Tibial nerve (tissue), 4 donors: ENCODE measurements at places on chromosomes 5 and 9. TPM values are rescaled to one million over a fixed set of nuclear protein-coding genes. Genes with fewer than 3 reads are reported as not detected.

ABLIM3 gene
- total RNA-seq, result 75.3 TPM

FOCAD gene
- total RNA-seq, result 15.7 TPM

PDCD1LG2 gene
- total RNA-seq, result 1.8 TPM

DPP7 gene
- total RNA-seq, result 126 TPM

PDLIM4 gene
- 32.4 TPM for total RNA-seq

TNFSF8 gene
- total RNA-seq, result 8.1 TPM

ATOX1 gene
- 108 TPM for total RNA-seq

SPATA31A3 gene
- total RNA-seq, result not detected

DNA sequence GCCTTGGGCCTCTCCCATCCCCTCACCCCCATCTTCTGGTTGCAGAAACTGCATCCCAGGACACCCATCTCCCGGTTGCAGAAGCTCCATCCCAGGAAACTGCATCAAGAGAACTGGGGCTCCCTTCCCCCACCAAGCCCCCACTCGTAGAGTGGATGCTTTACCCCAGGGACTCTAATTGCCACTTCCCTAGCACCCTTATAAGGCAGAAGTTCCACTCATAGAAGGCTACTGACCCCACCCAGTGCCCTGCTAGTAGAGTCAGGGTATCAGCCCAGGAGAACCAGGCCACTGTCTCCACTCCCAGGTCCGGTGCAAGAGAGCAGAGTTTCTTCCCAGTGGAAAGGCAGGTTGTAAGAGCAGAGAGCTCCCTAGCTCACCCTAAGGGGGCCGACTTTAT lies 12.2 kb upstream of the SYK start:
- no peaks in the 10 kb centered on the region for H3K4me1 ChIP-seq
- no peak overlapping the region for H3K27ac ChIP-seq
- H3K27me3 ChIP-seq, result no peaks in the 10 kb centered on the region
- H3K36me3 ChIP-seq, result no peaks in the 10 kb centered on the region
- no peak for DNase-seq

DNA sequence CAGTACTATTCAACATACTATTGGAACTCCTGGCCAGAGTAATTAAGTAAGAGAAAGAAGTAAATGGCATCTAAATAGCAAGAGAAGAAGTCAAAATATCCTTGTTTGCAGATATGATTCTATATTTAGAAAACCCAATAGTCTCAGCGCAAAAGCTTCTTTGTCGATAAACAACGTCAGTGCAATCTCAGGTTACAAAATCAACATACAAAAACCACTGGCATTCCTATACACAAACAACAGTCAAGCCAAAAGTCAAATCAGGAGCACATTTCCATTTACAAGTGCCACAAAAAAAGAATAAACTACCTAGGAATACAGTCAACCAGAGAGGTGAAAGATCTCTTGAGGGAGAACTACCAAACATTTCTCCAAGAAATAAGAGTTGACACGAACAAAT lies 1901.9 kb upstream of the ACO1 start:
- H3K27me3 ChIP-seq, result no peaks in the 10 kb centered on the region
- no peaks in the 10 kb centered on the region for H3K4me1 ChIP-seq
- H3K4me3 ChIP-seq, result no peak overlapping the region
- H3K27ac ChIP-seq, result no peak overlapping the region
- no peak for DNase-seq

GRCh38 chr9:107266624-107267368 lies 16.3 kb upstream of the RAD23B start:
- H3K4me1 ChIP-seq, result peaks cover 4% of the 10 kb centered on the region
- no peak for DNase-seq
- no peak overlapping the region for H3K27ac ChIP-seq

- DNase-seq, result no peak
- H3K36me3 ChIP-seq, result no peaks in the 10 kb centered on the region
- H3K4me3 ChIP-seq, result no peak overlapping the region
- no peak overlapping the region for H3K27ac ChIP-seq
- H3K27me3 ChIP-seq, result no peaks in the 10 kb centered on the region
Measured at GRCh38 chr9:86361176-86361575, 7.0 kb upstream of the TUT7 start.

GRCh38 chr9:131545786-131546335 lies 538 bp downstream of the PRRT1B start:
- H3K27ac ChIP-seq, result no peak overlapping the region
- no peaks in the 10 kb centered on the region for H3K36me3 ChIP-seq
- peak overlapping the region; percentile 5 for H3K4me3 ChIP-seq
- no peak for DNase-seq
- no peaks in the 10 kb centered on the region for H3K4me1 ChIP-seq

DNA sequence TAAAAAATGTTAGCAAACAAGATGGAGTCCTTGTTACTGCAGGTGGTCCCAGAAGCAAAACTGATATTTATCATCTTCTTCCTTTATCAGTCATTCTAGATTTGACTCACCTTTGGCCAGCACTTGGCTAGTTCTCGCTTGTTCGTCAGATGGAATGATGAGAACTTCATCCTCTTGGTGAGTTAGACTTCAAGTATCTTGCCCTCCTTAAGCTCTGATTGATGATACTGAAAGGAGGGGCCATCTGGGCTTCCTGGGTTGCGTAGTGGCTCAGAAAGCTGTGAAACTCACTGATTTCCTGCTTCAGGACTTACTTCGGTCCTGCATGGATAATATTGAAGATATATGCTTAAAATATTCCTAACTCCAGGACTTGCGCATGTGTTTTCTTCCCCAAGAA lies 1248.2 kb upstream of the CDH9 start:
- H3K27me3 ChIP-seq, result no peaks in the 10 kb centered on the region
- H3K4me3 ChIP-seq, result no peak overlapping the region
- no peak for DNase-seq
- H3K27ac ChIP-seq, result no peak overlapping the region
- H3K36me3 ChIP-seq, result no peaks in the 10 kb centered on the region

DNA sequence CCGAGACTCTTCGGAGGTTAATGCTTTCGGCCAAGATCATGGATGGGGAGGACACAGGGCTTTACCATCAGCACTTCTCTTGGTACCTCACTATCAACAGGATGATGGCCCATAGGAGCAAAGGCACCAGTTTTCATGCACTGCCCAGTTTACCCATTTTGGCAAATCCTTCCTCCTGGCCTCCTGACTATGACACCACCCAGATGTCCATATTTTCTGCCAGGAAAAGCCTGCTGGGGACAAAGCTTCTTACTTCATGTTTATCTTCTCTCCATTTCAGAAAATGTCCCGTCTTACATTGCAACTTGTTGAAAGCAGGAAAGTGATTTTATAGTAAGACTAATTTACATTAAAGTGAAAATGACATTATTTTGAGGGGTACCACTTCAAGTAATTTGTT lies 61.4 kb upstream of the GAS1 start:
- H3K36me3 ChIP-seq, result no peaks in the 10 kb centered on the region
- no peak for DNase-seq
- H3K27me3 ChIP-seq, result no peaks in the 10 kb centered on the region
- no peaks in the 10 kb centered on the region for H3K4me1 ChIP-seq
- H3K4me3 ChIP-seq, result no peak overlapping the region

DNA sequence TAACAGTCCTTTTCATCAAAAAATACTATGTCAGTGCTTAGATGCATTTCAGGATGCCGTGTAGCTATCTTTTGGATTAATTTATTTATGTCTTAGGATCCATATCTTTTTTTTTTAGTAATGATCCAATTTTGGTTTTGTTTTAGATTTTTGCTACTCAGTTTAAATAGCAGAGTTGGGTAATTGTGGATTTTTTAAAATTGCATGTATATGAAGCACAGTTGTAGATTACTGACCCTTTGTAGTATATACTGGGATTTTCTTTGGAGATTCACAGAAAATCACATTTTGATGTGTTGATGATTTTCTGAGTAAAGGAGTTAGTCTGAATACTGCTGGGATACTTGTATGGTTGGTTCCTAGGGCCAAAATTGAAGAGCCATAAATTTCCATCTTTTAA lies 111.8 kb downstream of the NIPBL start:
- peaks cover 16% of the 10 kb centered on the region for H3K36me3 ChIP-seq
- DNase-seq, result no peak
- H3K27me3 ChIP-seq, result no peaks in the 10 kb centered on the region
- no peak overlapping the region for H3K27ac ChIP-seq
- no peak overlapping the region for H3K4me3 ChIP-seq

DNA sequence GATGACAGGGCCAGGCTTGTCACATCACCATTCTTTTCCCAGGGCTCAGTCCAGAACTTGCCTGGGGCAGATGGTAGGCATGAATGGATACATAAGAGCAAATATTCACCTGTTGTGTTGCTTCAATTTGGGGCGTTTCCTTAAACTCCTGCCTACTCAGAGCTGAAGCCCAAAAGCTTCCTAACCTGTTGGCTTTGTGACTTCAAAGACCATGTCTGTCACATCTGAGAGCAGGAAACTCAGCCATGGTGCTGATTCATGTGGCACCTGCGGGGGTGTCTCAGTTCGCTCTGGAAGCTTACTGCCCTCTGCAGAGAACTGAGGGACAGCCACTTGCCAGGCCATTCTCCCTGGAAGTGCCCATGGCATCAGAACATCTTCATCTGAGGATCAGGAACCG lies 246.6 kb downstream of the HSPA4 start:
- no peak overlapping the region for H3K27ac ChIP-seq
- DNase-seq, result no peak
- no peaks in the 10 kb centered on the region for H3K36me3 ChIP-seq
- H3K4me3 ChIP-seq, result no peak overlapping the region
- H3K4me1 ChIP-seq, result no peaks in the 10 kb centered on the region

DNA sequence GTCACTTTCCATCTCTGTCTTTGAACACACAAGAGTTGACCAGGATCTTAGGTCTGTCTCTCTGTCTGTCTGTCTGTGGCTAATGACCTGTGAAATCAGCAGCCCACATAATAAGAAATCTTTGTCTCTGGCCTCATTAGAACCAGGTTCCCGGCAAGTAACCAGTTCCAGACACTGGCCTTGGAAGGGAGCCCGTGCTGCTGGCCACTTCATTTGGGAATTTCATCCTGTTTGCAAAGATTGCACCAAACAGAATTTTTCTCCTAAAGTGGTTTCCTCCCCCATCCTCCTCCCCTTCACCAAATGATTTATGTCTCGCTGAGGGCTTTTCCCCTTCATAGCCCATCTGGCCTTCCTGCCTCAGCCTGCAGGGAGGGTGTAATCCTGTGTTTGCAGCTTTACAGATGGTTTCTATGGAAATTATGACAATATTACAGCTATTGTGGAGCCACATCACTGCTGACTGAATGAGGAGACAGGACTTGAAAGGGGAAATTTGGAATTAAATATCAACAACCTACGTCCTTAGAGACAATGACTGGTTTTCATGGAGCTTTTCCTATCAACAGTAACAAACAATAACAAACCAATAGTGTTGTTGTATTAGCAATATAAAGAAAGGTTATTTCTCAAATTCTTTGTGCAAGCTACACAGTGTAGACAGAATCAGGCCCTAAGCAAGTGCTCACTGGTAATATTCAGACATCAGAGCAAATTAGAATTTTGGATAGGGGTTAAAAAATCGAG lies 25.7 kb downstream of the DPYSL3 start:
- DNase-seq, result peak; percentile 49
- no peaks in the 10 kb centered on the region for H3K36me3 ChIP-seq
- peak overlapping the region; percentile 61 for H3K27ac ChIP-seq
- no peaks in the 10 kb centered on the region for H3K27me3 ChIP-seq

- H3K4me1 ChIP-seq, result peaks cover 10% of the 10 kb centered on the region
- no peaks in the 10 kb centered on the region for H3K36me3 ChIP-seq
- H3K27ac ChIP-seq, result no peak overlapping the region
- no peak overlapping the region for H3K4me3 ChIP-seq
- no peaks in the 10 kb centered on the region for H3K27me3 ChIP-seq
Measured at GRCh38 chr5:76688212-76688611, 27.7 kb upstream of the F2R start.

- H3K4me1 ChIP-seq, result no peaks in the 10 kb centered on the region
- no peak overlapping the region for H3K27ac ChIP-seq
- DNase-seq, result no peak
- H3K36me3 ChIP-seq, result no peaks in the 10 kb centered on the region
- H3K27me3 ChIP-seq, result peaks cover 7% of the 10 kb centered on the region
Measured at GRCh38 chr9:122118343-122119165, 25.4 kb upstream of the TTLL11 start.

- no peak for DNase-seq
- H3K4me1 ChIP-seq, result no peaks in the 10 kb centered on the region
- no peaks in the 10 kb centered on the region for H3K36me3 ChIP-seq
- no peak overlapping the region for H3K4me3 ChIP-seq
- no peaks in the 10 kb centered on the region for H3K27me3 ChIP-seq
Measured at GRCh38 chr5:91357012-91357634, 26.0 kb downstream of the ARRDC3 start.

DNA sequence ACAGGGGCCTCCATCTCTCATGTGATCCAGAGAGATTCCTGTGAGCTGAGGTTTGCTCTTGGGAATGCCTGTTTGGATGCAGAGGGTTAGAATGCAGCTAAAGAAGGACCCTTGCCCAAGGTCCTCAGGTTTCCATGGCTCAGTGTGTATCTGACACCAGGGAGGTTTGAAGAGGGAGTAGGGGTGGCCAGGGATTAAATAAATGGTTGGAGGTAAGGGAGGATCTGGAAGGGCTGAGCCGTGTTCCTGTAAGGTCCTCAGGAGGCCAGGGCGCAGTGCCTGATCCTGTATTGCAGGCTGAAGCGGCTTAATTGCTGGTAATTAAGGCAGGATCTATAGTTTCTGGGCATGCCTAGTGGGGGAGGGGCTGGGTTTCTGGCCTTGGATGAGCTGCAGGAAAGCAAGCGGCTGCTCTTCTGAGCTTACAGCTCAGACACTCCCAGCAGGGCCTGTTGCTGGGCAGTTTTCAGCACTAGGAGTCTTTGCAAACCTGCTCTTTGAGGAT lies 41.5 kb upstream of the MAP1B start:
- no peaks in the 10 kb centered on the region for H3K4me1 ChIP-seq
- no peaks in the 10 kb centered on the region for H3K27me3 ChIP-seq
- DNase-seq, result no peak

DNA sequence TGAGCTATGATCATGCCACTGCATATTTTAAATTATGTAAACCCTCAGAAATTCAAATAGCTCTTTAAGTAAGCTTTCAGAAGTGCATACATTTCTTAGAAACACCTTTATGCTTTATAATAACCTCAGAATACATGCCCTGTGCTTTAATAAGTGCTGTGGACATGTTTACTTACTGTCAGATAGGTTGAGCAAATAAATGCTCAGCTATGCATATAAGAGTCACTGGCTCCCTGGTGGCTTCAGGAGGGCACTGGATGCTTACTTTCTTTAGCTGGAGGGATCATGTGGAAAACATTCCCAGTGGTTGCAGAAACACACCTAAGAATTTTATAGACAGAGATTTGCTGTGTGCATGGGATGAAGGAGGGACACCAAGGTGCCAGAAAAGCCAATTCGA lies 74.4 kb downstream of the PDE6A start:
- no peak for DNase-seq
- H3K27me3 ChIP-seq, result no peaks in the 10 kb centered on the region
- no peak overlapping the region for H3K27ac ChIP-seq
- no peaks in the 10 kb centered on the region for H3K36me3 ChIP-seq

GRCh38 chr9:92949266-92949982 lies 2.1 kb downstream of the FGD3 start:
- no peak for DNase-seq
- no peak overlapping the region for H3K27ac ChIP-seq
- H3K4me1 ChIP-seq, result peaks cover 13% of the 10 kb centered on the region
- no peaks in the 10 kb centered on the region for H3K36me3 ChIP-seq
- H3K27me3 ChIP-seq, result peaks cover 26% of the 10 kb centered on the region
- H3K4me3 ChIP-seq, result no peak overlapping the region

GRCh38 chr5:151799407-151799806 lies 27.7 kb downstream of the G3BP1 start:
- no peak overlapping the region for H3K4me3 ChIP-seq
- H3K36me3 ChIP-seq, result peaks cover 99% of the 10 kb centered on the region
- no peak for DNase-seq
- H3K4me1 ChIP-seq, result peaks cover 3% of the 10 kb centered on the region
- H3K27me3 ChIP-seq, result no peaks in the 10 kb centered on the region
